Hematopoietic multipotent progenitor cell treated with erythropoietin and hydrocortisone succinate and interleukin-3 and kit ligand, for 17 days (in vitro differentiated cells): ENCODE measurements at places on chromosomes 6 and 20.
A peak's percentile ranks its signal among the peaks of the same experiment; 100 is the strongest.

DNA sequence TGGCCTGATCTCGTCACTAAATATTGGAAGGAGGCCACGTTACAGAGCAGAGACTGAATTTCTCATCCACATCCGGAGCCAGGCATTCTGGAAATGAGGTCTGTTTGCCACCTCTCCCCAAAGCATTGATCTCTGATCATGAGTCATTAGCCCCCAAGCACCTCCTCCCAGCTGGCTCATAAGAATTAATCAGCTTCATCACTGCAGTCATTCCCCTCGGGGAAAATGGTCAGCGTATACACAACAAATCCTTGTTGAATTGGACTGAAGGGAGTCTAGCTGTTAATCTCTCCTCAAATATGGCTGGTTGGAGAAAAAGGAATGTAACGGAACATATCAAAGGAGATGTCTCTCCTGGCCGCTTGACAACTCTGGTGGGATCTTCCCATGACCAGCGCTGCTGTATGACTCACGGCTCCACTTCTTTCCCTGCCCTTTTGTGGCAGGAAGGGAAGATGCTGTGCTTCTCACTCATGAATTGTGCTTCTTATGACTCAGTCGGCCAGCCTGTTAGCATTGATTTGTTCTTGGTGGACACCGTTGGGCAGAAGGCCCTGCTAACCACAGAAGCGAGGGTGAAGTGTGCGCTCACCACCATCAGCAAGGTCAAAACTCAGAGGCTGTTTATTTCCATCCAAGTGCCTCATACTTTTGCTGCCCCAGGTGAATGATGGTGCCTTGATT, 76.7 kb downstream of the RNF182 start:
- no peak for DNase-seq

DNA sequence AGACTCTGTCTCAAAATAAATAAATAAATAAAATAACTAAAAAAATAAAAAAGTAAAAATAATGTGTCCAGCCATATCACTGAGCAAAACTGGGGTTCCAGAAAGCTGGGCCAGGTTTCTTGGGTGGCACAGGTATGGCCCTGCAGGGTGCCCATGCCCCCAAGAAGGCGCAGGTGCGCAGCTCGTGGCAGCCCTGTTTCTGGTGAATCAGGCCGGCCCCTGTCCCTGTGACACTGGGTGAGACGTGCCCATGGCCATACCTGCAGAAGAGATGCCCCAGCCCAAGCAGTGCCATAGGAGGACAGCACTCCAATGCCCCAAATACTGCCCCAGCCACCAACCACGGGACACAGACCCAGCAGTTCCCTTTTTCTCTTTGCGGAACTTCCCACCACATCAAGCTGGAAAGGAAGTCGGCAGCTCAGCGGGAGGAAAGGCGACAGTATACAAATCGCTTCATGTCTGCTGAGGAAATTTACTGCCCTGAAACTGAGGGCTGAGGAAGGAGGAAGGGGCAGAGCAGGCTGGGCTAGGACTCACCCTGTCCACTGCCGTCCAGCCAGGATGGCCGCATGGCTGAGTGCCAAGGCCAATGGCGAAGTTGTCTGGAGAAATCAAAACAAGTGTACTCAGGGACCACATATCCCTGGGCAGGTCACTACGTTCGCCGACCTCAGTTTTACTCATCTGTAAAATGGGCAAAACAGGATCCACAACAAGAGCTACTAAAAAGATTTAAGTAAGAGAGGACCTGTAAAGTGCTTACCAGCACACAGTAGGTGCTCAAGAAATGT, 55.4 kb downstream of the PREX1 start:
- DNase-seq: no peak

GRCh38 chr20:38550274-38550673, 30.7 kb upstream of the ADIG start:
- DNase-seq: no peak

DNA sequence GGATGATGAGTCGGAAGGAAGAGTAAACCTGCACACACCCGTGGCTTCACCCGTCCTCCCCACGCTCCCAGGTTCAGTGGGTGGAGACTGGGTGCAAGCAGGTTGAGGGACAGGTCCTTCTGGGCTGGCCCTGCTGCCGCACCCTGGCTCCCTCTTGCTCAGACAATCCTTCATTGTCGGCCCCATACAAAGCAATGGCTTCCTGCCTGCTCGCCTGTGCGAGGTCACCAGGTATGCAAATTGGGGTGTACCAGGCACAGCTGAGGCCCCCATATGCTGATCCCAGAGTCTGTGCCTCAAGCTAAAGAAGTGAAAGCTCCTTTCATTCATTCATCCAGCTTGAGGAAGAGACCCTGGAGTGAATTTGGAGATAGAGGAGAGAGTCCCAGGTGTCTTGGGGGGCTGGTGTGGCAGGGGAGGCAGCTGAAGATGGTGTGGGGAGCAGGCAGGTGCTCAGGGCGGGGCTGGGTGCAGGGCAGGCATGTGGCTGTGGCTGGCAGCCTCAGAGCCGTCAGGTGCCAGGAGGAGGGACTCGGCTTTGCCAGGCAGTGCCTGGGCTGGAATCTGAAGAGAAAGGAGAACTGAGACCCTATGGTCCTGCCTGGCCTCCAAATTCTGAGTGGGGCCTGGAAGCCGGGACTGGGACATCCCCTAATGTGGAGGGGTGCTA, 4.7 kb downstream of the SLCO4A1 start:
- DNase-seq: no peak

DNA sequence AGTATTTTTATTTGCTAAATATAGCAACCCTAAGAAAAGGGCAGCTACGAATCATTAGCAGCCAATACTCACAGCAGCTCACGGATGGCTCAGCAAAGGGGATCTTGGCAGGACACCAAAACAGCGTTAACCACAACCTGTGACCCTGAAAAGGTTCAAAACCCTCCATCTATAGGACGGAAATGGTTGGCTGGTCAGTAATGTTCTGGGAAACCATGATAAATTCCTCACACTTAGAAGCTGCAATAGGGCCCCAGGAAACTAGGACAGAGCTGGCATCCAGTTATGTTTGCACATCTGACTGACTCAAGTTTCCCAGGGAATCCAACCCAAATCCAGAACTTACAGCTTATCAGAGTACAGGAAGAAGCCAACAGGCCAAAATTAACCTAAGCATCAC, 30.9 kb upstream of the PTPRT start:
- DNase-seq: no peak

- DNase-seq: no peak
These were observed 63.2 kb downstream of the PKIB start for GRCh38 chr6:122673343-122673961.

GRCh38 chr6:154406301-154406700, 49.7 kb upstream of the IPCEF1 start:
- DNase-seq: no peak

GRCh38 chr20:38290829-38291814, 12.8 kb upstream of the BPI start:
- peak; percentile 7 for DNase-seq

- DNase-seq: peak; percentile 60
These were observed 14.6 kb upstream of the CFAP206 start for GRCh38 chr6:87393026-87393622.

GRCh38 chr20:1184638-1185315, at the start of gene TMEM74B:
Gene TMEM74B, minus strand, starts transcription at chr20:1184981. Its CDS starts 1,180 bp downstream, at chr20:1183801.
- no peak for DNase-seq

GRCh38 chr6:27059621-27060425, 187.7 kb upstream of the PRSS16 start:
- DNase-seq: no peak

GRCh38 chr6:146551545-146551944, 7.9 kb downstream of the RAB32 start:
- no peak for DNase-seq

GRCh38 chr20:62918831-62919230, 7.5 kb downstream of the DIDO1 start:
- no peak for DNase-seq

DNA sequence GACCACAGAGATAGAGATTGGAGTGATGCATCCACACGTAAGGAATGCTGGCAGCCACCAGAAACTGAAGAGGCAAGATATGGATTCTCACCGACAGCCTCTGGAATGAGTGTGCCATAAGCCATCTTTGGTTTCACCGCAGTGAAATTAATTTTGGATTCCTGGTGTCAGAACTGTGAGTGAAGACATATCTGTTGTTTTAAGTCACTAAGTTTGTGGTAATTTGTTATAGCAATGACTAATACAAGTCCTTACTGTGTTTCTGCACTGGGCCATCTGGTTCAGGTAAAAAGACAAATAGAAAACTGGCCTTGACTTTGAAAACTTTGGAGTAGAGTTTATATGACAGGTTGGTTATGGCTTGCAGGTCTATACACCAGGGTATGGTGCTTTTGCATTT, 261.9 kb downstream of the PHF3 start:
- no peak for DNase-seq

DNA sequence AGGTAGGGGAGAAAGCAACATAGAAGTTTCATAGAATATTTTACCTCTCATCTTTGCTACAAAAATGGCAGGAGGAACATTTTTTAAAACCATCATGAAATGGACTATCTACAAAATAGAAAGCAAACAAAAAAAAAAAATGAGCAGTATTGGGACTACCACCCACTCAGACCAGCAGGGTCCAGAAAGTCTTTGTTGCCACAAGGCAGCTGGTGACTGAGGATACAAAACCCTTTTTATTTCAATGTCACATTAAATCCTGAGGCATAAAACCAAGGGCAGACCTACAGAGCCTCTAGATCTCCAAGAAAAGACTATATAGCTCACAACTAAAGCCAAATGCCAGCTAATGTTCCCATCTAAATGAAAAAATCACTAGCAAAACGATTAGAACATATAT, 282.2 kb downstream of the PTPRK start:
- no peak for DNase-seq

DNA sequence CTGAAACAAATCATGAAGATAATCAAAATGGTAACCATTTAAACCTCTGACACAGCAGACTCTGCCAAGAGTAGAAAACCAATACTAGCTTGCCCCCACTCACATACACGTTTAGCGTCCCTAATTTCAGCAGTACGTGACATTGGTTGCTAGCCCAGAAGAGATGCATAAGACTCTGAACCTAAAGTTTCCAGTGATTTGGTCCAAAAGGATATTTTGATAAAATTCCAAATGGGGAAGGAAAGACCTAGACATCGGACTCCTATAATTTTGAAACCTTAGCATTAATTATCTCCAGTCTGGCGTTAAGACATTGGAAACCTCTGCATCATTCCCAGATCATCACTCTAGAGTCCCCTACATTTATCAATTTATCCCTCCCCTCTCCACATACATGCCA, 98.1 kb downstream of the GMDS start:
- DNase-seq: no peak

- DNase-seq: peak; percentile 56
These were observed 34.0 kb upstream of the FOXO3 start for GRCh38 chr6:108526739-108527174.

DNA sequence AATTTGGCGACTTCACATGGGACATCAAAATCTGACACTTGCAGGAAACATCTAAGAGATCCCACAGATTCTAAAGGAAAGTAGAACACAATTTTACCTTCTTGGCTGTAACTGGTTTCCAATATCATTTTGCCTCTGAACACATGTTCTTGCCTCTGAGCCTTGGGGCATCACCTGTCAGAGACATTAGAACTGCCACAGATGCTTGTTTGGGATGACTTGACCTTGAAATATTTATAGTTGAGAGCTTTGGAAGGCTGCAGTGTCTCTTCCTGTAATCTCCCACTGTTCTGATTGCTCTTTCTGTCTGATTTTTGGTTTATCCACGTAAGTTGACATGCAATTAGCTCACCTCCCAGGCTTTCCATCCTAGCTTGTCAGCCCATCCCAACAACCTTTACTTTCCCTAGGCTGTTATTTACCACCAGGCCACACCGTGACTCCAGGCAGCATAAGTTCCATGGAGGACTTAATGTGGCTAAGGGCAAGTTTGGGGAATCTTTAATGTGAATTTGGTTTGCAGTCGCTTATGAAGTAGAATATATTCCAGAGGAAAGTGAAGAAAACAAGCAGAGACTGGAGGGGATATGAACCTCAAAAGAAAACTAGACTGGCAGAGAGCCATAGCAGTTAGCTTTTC, 256.5 kb upstream of the RIN2 start:
- DNase-seq: no peak

GRCh38 chr6:148500402-148500801, 157.8 kb downstream of the SASH1 start:
- no peak for DNase-seq

GRCh38 chr6:5718231-5718947, 288.3 kb downstream of the NRN1 start:
- no peak for DNase-seq

GRCh38 chr6:29510202-29510601, 22.4 kb upstream of the MAS1L start:
- no peak for DNase-seq

- no peak for DNase-seq
These were observed 62.0 kb upstream of the SNAP91 start for GRCh38 chr6:83770910-83771309.

GRCh38 chr6:159450815-159451465, 242.1 kb downstream of the SOD2 start:
- DNase-seq: no peak

GRCh38 chr6:63636518-63637021, 968 bp downstream of the PHF3 start:
- DNase-seq: peak; percentile 55

DNA sequence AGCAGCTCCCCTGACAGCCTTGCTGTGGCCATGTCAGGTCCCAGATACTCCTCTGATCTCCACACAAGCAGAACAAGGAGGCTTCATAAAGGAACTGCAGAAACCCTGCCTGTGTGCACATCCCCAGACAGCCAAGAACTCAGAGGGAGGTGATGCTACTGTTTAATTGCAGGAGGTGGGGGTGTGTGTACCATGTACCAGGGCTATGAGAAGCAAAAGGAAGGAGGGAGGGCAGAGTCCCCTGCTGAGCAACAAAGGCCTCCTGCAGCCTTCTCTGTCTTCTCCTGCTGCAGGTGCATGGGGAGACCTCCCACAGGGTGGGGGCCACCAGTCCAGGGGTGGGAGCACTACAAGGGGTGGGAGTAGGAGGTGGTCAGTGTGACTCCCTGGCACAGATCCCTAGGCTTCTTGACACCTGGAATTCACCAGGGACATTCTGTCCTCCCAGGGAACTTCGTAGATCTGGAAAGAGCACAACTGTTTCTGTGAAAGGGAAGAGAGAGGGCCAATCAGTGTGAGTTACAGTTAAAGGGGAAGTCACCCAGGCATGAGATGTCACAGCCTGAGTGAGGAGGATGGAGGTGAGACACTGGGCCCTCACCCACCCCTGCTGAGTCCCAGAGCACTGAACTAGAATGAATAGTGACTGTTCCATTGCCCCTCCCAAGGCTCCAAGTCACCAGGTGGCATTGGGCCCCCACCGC, 2.8 kb downstream of the CST2 start:
- no peak for DNase-seq

DNA sequence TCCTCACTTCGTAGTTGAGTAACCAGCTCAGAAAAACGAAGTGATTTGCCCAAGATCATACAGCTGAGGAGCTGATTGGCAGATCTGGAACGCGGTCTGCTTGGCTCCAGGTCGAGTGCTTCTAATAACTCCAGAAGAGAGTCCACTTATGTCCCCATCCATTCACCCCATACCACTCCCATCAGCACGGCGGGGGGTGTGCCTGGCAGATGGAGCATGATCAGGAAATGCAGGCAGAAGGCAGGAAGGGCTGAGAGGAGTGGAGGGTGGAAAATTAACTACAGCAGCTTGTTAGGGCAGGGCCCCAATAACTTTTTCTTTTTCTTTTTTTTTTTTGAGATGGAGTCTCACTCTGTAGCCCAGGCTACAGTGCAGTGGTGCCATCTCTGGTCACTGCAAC, 15.0 kb downstream of the FITM2 start:
- DNase-seq: no peak
